ENCODE measurements at places on chromosomes 4 and X. TPM values are rescaled to one million over a fixed set of nuclear protein-coding genes. Genes with fewer than 3 reads are reported as not detected.

DNA sequence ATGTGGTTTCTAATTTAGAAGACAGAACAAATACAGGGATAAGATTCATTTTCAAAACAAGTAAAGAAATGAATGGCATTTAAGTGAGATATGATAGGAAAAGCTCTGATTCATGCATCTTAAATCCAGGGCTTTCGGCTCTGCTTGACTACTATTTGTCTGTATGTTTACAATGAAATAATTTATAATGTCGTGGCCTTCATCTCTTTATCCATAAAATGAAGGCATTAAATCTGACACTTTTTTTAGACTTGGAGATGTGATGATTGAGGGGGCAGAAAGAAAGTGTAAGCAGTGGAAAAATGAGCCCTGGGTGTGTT lies 115.7 kb upstream of the KIT start:
- DNase-seq = no peak
- no peak overlapping the region for H3K27ac ChIP-seq
- H3K4me1 ChIP-seq = no peaks in the 10 kb centered on the region
- H3K4me3 ChIP-seq = no peak overlapping the region

DNA sequence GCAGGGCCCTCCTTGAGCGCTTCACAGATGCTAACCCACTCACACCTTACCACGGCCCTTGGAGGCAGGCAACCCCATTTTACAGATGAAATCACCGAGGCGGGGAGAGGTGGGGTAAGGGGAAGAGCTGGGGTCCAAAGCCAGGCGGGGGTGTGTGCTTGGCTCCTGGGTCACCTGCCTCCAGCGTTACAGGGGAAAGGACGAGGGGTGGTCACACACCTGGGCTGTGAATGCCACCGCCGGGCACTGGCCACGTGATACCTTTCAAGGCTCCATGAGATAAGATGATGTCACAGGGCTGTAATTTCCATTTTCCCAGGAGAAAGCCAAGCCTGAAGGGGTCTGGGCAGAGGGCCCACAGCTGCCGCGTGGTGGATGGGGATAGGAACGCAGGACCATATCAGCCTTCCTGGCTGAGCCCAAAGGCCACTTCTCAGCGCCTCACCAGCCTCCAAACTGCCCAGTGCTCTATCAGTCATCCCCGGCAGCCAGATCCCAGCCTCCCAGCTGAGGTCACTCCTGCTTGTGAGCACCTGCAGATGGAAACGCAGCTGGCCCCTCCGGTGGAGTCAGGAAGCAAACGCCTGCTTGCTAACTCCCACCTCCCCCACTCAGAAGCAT lies 62.4 kb upstream of the CRMP1 start:
- H3K27ac ChIP-seq = no peak overlapping the region
- H3K36me3 ChIP-seq = no peaks in the 10 kb centered on the region
- DNase-seq = no peak

DNA sequence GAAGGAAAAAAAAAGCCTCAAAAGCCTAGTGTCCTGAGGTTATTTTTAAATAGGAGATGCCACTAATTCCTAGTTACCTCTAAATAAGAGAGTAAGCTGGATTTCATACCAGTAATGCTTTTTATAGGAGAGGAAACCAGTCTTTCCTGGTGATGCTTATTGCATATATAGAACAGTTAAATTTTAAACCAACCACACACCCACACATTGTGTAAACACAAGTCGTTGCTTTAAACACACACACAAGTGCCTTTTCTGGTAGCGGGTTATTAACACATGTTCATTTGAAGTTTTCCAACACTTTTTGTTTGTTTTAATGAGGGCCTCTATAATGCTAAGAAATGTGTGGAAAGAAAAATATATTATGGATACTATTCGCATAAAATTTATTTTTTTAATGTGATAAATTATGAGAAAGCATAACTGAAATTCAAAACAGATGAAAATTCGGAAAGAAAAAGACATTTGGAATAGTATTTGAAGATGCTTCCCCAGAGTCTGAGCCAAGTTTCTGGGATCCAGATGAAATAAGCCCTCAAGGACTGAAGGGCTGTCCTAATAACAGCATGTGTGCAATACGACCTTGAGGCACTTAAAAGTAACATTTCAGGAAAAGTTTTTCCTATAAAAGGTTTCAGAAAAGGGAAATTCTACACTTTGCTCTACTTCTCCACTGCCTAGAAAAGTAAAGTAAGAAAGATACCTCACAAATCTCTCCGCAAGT lies 2.0 kb downstream of the ANTXR2 start:
- no peak overlapping the region for H3K27ac ChIP-seq
- DNase-seq = no peak
- peaks cover 22% of the 10 kb centered on the region for H3K4me1 ChIP-seq
- peaks cover 22% of the 10 kb centered on the region for H3K36me3 ChIP-seq

- no peak overlapping the region for H3K4me3 ChIP-seq
- H3K4me1 ChIP-seq = no peaks in the 10 kb centered on the region
- DNase-seq = peak; percentile 4
- H3K27me3 ChIP-seq = no peaks in the 10 kb centered on the region
- no peaks in the 10 kb centered on the region for H3K36me3 ChIP-seq
These were observed 21.0 kb downstream of the S100G start for GRCh38 chrX:16671005-16671404.

GRCh38 chr4:23242962-23243361 lies 550.2 kb downstream of the GBA3 start:
- H3K27ac ChIP-seq = no peak overlapping the region
- no peaks in the 10 kb centered on the region for H3K27me3 ChIP-seq
- H3K4me1 ChIP-seq = no peaks in the 10 kb centered on the region
- no peak overlapping the region for H3K4me3 ChIP-seq
- H3K36me3 ChIP-seq = no peaks in the 10 kb centered on the region
- no peak for DNase-seq

GRCh38 chrX:131762802-131763234 lies 218.9 kb downstream of the OR13H1 start:
- no peak overlapping the region for H3K4me3 ChIP-seq
- H3K27me3 ChIP-seq = no peaks in the 10 kb centered on the region
- no peak overlapping the region for H3K27ac ChIP-seq
- no peaks in the 10 kb centered on the region for H3K36me3 ChIP-seq

DNA sequence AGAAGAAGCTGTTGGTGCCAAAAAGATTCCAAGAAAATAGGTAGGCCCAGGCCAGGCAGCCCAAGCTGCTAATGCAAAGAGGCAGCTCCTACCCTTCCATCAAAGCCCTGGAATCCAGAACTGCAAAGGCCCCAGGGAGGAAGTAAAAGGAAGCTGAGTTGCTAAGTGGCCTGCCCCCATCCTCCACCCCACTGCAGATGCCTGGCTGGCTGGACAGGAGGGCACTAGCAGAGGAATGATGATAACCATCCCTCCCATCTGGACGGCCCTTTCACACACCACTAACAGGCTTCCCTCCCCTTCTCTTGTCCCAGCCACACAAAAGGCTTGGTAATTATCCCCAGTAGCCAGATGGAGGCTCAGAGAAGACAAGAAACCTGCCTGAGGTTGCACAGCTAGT lies 32.4 kb upstream of the PJA1 start:
- no peaks in the 10 kb centered on the region for H3K27me3 ChIP-seq
- H3K36me3 ChIP-seq = no peaks in the 10 kb centered on the region
- H3K4me1 ChIP-seq = no peaks in the 10 kb centered on the region
- no peak for DNase-seq

GRCh38 chr4:151356510-151356909 lies 31.1 kb upstream of the SH3D19 start:
- no peaks in the 10 kb centered on the region for H3K4me1 ChIP-seq
- H3K4me3 ChIP-seq = no peak overlapping the region
- no peaks in the 10 kb centered on the region for H3K36me3 ChIP-seq
- no peak for DNase-seq
- no peak overlapping the region for H3K27ac ChIP-seq

The ADGRG2 gene
- total RNA-seq = not detected

The DMD gene
- 0.20 TPM for total RNA-seq

The SMPX gene
- total RNA-seq = not detected
